ENCODE measurements at places on chromosomes 12 and 14. TPM values are rescaled to one million over a fixed set of nuclear protein-coding genes. Genes with fewer than 3 reads are reported as not detected.

The USP30 gene
- 9.5 TPM for total RNA-seq

The OVCH1 gene
- 0.31 TPM for total RNA-seq

The OR10P1 gene
- total RNA-seq, result 0.68 TPM

The CLEC4A gene
- 1.7 TPM for total RNA-seq

The DNAI7 gene
- total RNA-seq, result 0.94 TPM

- peak; percentile 49 for DNase-seq
Measured at GRCh38 chr14:72000907-72001306, 68.7 kb downstream of the RGS6 start.

DNA sequence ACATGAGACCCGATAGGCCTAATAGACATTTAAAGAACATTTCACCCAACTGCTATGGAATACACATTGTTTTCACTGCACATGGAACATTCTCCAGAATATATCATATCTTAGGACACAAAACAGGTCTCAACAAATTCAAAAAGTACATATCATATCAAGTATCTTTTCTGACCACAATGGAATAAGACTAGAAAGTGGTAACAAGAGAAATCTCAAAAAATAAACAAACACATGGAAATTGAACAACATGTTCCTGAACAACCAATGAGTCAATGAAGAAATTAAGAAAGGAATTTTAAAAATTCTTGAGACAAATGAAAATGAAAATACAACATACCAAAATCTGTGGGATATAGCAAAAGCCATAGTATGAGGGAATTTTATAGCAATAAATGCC is 208.1 kb downstream of the PTPRO start:
- no peak for DNase-seq

DNA sequence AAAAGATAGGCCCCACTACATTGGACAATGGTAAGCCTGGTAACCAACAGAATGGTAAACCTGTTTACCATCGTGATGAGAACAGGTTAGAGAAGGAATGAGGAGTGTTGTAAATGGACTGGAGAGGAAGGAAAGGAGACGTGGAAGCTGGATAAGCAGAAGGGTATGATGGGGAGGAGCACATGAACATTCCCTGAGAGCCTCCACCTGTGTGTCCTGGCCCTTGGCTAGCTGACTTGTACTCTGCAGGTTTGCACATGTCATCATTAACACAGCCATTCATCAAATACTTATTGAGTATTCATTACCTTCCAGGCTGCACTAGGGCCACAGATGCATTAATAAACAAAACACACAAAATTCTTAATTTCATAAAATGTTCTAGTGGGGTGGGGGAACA is 4.3 kb upstream of the IL26 start:
- no peak for DNase-seq

- no peak for DNase-seq
Measured at GRCh38 chr12:25262389-25263074, 11.8 kb upstream of the KRAS start.

GRCh38 chr14:99347561-99347960 is 75.6 kb upstream of the BCL11B start:
- no peak for DNase-seq

- no peak for DNase-seq
Measured at GRCh38 chr12:9364224-9365176, 156.3 kb upstream of the PZP start.

DNA sequence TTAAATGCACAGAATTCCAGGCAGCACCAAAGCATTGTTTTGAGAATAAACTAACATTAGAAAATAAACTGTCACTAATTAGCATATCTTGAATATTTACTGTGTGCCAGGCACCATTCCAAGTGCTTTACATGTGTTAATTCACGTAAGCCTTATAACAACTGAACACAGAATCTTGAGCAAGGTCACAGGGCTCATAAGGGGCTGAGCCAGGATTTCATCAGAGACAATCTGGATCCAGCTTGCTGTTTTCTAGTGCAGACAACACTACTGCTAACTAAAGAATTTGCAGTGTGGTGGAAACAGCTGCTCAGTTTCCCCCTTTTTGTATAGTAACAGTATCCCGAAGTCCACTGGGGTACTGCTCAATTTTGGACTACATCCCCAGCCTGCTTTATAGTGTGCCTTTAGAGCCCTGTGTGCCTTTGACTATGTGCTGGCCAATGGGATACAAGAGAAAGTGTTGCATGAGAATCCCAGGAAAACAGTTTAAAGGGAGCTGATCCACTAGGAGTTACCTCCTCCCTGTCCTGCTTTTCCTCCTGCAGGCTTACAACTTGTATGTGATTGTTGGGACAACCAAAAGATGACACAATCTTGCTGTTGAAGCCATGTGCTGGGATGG is 36.0 kb upstream of the RMST start:
- DNase-seq, result no peak
